ENCODE measurements at places on chromosomes 13 and 19. TPM values are rescaled to one million over a fixed set of nuclear protein-coding genes. Genes with fewer than 3 reads are reported as not detected.

DNA sequence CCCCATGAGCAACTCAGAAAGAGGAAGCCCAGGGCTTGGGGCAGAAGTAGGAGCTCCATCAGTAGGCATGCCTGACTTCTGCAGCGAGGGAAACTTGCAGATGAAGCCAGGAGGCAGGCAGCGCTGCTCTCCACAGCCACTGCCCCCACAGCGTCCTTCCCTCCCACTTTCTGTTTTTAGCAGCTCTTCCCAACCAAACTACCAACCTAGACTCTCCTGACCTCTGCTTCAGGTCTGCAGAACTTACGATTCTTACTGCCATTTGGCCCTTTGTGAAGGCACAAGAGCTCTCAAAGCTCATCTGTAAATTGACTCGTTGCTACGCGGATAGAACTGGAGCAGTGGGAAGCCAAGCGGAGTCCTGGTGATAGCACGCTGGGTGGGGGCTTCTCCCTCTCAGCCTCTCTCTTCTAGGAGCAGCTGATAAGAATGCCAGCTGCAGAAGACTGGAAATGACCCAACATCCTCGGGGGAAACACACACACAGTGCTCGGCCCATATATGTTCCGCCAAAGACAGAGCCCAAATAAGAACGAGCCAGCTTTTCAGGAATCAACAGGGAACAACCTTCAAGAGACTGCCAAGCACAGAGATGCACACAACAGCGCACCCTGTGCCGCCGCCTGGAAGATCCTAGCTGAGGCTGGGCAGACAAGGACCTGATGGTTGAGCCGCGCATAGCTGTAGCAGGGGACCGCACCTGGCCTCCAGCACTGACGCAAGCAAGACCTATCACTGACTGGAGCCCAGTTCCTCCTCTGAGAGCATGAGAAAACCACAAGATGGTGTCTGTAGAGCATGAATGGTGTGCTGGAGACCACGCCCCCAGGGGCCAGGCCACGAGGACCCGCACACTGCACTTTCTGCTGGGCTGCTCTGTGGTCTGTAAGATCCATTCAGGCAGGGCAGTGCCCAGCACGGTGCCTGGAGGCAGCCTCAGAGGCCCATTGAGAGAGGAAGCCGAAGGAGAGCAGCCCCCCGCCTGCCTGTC is 15.9 kb upstream of the SLC35E1 start:
- no peak for DNase-seq

LGALS7 gene
- not detected for total RNA-seq

DNA sequence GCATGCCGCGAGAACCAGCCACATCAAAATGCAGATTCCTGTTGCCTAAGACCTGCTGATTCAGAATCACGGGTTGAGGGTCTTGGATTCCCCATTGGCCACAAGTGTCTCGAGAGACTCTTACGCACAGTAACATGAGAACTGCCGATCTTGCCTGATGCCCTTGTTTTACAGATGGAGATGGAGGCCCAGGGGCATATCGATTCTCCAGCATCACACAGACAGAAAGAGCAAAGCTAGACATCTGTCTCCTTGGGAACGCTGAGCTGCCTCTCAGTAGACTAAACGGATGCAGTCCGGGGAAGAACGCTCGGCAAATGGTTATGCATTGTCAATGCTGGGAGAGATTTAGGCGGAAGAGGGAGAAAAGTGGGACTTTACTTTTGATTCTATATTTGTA is 5.4 kb downstream of the NLRP12 start:
- no peak for DNase-seq

DNA sequence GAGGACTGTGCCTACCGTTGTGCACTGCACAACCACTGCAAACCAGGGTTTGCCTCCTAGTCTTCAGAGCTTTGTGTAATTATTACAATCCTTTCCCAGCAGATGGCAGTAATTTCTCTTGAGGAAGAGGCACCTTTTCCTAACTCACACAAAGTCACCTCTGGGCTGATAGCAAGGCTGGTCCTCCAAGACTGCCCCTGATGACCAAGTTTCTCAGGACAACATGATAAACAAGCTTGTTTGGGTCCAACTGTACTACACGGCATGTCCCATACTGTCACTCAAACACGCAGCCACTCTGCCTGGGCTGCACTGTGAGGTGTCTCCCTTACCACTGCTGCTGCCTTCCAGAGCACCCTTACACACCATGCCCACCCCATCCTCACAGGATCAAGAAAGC is 39.3 kb downstream of the RFXAP start:
- no peak for DNase-seq

CYP2S1 gene
- total RNA-seq: 3.0 TPM

DNA sequence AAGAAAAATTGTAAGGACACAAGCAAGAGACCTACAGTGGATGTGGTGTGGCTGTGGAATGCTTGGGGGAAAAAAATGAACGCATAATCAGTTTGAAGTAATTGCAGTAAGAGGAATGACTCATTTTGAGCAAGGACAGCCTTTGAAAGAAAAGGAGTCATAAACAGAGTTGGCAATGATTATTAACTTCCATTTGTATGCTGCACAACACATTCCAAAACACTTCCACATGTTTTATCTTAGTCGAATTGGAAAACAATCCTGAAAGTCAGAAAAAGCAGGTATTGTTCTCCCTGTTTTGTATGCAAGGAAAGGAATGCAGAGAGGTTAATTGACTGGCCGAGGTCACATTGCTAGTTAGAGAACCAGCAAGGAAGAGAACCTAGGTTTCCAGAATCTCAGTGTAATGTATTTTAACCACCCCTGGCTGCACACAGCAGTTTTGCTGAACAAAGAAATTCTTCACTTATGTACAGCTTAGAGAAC is 630.0 kb upstream of the MIR17HG start:
- DNase-seq: no peak

P2RY11 gene
- total RNA-seq: 4.9 TPM

SLC25A41 gene
- total RNA-seq: 0.32 TPM

LILRB2 gene
- 3.0 TPM for total RNA-seq

PLPP2 gene
- 4.6 TPM for total RNA-seq

PRODH2 gene
- not detected for total RNA-seq

DNA sequence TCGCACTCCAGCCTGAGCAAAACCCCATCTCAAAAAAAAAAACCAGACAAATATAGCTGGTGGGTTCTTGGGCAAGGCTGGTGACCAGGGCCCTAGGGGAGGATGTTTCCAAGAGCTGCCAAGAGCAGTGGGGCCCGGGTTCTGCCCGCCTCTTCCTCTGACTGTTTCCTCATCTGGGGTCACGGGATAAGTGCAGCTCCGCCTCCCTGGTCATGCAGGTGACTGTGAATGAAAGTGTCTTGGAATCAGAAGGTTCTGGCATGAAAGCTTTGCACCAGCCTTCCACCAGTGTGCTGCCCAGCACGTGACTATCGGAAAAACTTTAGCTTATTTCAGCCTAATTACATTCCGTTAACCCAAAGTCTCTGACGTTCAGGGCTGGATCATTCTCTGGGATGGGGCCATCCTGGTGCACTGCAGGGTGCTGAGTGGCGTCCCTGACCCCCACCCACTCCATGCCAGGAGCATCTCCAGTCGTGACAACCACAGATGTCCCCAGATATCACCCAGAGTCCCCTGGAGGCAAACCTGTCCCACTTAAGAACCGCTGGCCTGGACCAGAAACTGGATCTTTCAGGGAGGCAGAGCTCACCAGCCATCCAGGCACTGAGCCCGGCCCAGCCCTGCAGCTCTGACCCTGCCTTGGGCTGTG is 85.6 kb downstream of the GNG7 start:
- no peak for DNase-seq

GRCh38 chr19:17948514-17948900 is 15.7 kb downstream of the CCDC124 start:
- no peak for DNase-seq

DNA sequence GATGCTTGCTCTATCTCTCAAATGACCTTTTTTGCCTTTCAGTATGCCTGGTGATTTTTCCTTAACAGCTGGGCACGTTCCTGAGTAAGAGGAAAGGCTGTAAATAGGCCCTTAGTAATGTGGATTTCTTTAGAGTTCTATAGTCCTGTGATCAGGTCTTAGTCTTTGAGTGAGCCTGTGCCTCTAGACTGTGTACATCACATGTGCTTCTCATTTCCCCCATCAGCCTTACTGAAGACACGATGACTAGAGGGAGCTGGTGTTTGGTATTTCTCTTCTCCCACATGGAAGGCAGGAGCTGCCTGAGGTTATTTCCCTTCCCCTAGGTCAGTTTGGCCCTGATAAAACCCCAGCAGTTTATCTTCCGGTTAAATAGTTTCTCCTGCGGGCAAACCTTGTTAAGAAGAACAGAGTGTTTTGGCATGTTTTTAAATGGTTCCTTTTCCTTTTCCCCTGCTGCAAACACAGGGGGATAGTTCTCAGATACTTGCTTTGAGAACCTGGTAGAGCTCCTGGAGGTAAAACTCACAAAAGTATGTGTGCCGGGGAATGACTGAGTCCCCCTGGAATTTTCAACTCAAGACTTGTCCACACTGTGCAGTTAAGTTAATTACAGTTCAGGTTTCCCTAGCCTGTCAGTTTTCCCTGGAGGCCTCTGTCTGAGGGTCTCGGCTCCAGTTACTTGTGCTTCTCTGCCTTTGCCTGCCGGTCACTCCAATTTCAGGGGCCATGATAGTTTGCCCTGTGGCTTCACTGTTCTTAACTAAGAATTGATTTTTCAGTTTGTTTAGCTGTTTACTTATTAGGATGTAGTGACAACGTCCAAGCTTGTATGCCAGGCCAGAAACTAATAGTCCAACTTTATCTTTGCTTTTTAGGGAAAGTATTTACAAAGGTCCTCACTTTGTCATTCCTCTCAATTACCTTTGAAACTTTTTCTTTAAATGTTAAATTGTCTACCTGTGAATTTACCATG is 94.4 kb downstream of the URI1 start:
- DNase-seq: no peak

ZNF665 gene
- 2.9 TPM for total RNA-seq

DNA sequence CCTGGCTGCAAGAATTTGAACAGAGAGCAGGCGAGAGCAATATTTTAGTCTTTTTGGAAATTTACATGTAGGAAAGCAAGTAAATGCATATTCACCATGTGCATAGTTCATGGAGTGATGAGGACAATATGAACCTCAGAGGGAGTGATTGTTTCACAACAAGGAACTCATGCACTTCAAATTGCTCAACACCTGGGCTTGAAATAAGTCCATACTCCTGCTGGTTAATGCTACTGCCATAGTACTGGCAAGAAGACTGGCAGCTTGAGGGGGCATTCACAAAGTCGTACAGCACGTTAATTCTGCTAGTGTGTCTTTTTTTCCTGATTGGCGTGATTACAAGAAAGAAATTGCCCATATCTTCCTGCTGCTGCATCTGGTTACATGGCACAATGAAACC is 267.6 kb downstream of the PCDH17 start:
- no peak for DNase-seq

GRCh38 chr13:30864433-30865122 is 41.5 kb upstream of the MEDAG start:
- no peak for DNase-seq

ZNF808 gene
- 18.7 TPM for total RNA-seq

- DNase-seq: no peak
Observed at GRCh38 chr19:536031-536880, 4.7 kb downstream of the CDC34 start.

DNA sequence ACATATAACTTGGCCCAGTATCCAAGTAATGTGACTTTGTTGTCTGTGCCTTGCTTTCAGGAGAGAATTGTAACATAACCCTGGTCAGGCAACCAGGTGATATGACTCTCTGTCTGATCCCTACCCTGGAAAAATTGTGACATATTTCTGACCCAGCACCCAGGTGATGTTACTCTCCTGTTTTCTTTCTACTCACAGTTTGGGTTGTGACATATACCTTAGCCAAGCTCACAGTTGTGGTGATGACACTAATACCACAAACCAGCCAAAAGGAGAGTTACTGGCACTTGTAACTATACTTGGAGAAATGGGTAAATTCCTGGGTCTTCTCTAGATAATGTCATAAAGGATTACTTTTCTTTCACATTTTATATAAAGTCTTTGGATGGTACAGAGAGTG is 14.3 kb upstream of the ZNF254 start:
- no peak for DNase-seq

PEAK3 gene
- 0.78 TPM for total RNA-seq

DNA sequence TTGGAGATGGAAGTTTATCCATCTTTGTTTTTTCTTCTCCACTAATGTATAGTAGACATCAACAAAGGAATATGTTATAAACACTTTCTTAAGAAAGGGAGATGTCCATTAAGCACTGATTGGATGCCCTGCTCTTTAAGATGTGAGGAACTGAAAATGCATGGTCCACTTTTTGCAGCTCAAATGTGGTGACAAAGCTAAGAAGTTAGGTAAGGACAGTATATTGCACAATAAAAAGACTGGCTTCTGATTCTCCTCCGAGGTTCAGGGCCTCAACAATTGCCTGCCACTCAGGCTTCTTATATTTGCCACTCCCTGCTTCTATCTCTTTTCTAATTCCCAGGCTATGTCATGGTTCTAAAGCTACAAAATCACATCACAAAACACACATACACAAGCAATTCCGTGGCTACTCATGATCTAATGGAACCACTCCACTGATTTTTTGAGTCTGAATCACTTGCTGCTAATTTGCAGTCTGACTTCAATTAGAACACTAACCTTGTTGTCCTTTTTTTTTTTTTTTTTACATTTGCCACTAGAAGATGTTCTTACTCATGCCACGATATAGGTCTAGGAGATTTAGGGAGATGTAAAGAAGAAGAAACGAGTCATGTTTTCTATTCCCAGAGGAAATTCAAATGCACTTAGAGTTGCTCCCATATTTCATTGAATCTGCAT is 29.6 kb upstream of the TNFSF11 start:
- DNase-seq: no peak

DNA sequence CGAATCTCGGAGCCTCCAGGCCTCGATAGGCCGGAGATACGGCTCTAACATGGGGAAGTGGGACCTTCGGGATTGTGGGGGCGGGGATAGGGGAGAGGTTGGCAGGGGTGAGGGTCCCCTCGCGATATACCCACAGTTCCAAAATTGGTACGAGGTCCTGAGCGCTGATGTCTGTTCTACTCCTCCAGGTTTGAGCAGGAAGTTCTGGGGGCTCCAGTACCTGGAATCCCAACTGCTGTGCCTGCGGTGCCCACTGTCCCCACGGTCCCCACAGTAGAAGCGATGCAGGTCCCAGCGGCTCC is 447 bp downstream of the RBM42 start:
- DNase-seq: no peak

LGALS14 gene
- total RNA-seq: not detected

DNA sequence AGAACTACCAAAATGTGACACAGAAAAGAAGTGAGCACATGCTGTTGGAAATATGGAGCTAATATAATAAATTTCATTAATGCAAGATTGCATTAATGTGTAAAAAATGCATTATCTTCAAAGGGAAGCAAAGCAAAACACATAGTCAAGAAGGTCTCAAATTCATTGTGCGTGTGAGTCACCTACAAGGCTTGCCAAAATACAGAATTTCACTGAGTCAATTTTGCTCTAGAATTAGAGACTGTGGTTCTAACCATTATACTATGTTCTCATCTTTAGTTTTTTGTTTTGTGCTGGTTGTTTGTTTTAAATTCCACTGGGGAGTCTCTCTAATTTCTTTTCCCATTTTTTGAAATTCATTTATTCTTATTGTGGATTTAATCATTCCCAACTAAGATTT is 149.8 kb upstream of the SLITRK1 start:
- DNase-seq: no peak

ZNF98 gene
- total RNA-seq: 0.17 TPM

CCDC194 gene
- total RNA-seq: not detected
